ENCODE measurements at places on chromosomes 5 and 9.

- DNase-seq, result no peak
Observed at GRCh38 chr5:134570886-134571285, 45.4 kb downstream of the JADE2 start.

DNA sequence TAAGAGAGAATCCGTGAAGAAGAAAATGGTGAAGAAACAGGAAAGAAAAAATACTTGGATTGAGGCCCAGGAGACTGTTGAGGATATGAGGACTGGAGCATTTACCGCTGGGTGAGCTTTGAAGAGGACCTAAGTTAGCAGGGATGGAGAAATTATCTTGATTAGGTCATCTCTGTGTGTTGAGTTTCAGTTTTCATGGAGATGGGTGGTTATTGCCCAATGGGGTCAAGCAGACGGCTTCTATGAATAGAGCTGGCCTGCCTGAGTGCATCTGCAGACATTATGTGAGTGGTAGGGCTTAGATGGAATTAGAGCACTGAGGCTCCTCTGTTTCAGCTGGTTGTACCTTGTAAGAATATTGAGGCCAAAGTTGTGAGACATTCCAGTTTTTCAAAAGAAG lies 245.4 kb upstream of the FBXL7 start:
- DNase-seq, result no peak

- no peak for DNase-seq
Observed at GRCh38 chr9:1536522-1537170, 478.5 kb upstream of the SMARCA2 start.

- DNase-seq, result no peak
Observed at GRCh38 chr9:129769669-129770068, 16.8 kb upstream of the PTGES start.

DNA sequence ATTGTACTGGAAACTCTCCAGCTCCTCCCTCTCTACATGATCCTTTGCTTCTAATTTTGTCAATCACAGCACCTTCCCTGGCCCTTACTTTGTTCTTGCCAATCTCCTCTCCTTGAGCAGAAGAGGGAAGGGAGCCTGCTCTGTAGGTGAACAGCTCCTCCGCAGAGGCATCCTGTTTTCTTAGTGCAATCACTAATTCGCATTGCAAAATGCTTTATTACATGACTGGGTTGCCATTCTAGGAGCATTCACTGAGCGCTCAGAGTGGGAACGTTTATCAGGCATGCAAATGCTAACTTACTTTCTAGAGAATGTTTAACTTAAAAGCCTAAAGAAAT lies 416 bp upstream of the SNX18 start:
- DNase-seq, result no peak

GRCh38 chr5:40879163-40879942 lies 29.9 kb upstream of the C7 start:
- DNase-seq, result no peak

- DNase-seq, result no peak
Observed at GRCh38 chr9:112772215-112772509, 21.6 kb downstream of the SNX30 start.

DNA sequence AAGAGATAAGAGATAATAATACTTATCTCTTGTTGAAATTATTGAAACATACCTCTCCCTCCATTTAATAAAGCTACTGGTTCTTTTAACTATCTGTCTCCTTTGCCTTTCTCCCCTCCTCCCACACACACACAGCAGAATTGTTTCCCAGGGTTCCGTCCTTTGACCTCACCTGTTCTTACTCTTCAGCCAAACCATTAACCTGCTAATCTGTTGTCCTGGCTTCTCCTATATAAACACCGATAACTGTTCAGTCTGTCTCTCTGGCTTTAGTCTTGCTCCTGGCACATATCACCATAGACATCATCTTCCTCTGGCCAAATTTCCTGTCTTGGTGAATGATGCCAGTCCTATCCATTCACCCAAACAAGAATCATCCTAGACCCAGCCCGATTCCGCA lies 7.7 kb downstream of the RHOBTB3 start:
- DNase-seq, result no peak

DNA sequence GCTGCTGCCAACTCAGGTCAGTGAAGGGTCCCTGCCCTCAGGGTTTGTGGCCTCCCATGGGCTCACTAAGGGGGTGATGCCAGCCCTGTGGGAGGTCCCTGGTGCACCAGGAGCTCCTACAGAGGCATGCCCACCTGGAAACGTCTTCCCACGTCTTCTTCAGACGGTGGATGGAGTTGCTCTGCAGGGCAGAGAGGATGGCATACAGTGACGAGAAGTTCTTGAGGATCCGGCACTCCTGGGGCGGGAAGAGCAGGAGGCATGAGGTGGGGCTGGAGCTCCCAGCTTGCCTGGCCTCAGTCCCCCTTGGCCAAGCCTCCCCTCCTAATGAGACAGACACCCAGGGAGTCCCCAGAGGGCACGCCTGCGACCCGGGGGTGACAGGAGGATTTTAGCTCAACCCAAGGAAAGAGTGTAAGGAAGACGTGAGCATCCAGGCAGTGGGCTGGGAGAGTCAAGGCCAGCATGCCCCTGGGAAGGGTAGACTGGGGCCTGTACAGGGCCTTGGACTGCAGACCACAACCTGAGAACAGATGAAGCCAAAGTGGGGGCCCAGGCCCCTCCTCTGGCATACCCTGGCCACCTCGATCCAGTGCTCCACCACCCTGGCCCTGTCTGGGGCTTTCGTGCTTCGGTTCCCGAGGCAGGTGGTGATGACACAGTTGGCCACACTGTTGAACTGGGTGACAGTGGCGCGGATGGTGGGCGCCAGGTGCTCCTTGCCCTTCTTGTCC lies 14.4 kb downstream of the RALGDS start:
- no peak for DNase-seq

GRCh38 chr9:84843175-84843824 lies 173.8 kb downstream of the NTRK2 start:
- no peak for DNase-seq

DNA sequence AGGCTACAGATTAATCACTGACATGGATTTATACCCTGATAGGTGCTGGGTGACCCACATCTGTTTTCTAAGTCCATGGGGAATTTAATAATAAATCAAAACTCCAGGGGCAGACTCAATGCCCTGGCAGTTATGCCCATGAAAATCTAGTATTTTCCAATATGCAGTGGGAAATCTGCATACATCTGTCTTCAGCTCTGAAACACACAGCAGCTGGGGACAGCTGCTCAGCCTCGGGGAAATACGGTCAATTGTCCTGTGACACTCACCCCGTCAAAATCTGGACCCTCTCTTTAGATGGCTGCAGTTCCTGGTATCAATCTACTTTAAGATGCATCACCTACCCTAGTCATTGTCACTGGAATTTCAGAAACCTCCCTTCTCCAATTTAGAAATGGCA lies 12.7 kb upstream of the C1QTNF3 start:
- no peak for DNase-seq

DNA sequence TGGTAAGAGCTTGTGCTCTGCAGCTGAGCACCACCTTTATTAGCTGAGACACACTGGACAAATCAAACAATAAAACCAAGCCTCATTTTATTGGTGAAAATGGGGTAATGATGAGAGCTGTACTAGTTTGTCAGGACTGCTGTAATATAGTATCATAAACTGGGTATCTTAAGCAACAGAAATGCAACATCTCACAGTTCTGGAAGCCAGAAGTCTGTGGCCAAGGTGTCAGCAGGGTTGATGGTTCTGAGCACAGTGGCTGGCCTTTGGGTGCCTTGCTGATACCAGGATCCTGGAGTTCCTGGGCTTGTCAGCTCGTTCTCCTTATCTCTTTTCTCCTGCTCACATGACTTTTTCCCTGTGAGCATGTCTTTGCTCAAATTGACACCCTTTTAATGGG lies 513.1 kb downstream of the IRX1 start:
- no peak for DNase-seq

- DNase-seq, result no peak
Observed at GRCh38 chr5:148735301-148735835, 81.0 kb upstream of the HTR4 start.

DNA sequence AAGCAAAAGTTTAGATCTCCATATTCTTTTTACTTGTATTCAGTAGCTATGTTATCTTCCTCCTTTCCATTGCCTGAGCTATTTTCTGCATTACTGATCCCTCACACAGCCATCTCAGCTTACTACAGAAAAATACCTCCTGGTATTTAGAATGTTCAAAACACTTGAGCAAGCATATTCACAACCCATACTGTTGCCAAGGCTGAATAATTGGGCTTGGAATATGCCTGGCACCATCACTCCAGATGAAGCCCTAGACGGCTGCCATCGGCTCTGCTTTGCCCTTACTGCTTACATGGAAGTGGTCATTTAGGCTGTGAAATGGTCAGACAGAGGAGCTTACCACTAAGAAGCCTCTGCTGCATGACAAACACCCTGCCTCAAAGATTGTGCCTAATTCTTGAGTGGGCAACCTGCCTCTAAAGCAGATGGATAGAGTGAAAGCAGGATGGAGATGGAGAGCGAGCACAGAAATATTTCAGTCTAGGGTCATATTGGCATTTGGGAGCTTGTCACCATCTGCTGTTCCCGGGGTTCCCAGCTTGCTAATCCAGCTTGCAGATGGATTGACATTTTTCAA lies 92.5 kb upstream of the TAS2R1 start:
- no peak for DNase-seq

DNA sequence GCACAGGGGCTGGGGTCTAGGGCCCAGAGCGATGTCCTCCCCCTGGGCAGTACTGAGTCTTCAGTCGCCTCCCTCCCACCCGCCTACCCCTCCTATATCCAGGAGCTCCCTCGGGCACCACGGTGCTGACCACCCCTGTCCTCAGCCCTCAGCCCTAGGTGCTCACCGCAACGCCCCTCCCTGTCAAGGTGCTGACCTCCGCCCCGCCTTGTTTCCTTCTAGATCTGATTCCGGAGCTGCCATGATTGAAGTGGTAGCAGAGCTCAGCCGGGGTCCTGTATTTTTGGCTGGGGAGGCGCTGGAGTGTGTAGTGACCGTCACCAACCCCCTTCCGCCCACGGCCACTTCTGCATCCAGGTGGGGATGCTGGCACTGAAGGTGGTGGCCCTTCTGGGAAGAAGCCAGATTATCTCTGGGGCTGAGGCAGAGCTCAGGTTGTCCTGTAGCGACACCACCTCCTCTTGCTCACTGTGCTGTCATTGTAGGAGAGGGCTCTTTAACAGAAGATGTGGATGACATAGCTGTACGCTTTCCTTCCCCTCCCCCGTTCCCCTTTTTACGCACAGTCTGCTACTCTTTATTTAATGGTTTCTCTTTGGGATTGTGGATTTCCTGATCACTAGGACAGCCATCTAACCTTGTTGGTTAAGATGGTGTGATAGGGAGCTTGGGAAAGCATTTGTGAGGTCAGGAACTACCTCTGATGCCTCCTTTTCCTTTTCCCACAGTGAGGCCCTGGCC lies 598 bp downstream of the RGP1 start:
- peak; percentile 25 for DNase-seq

- no peak for DNase-seq
Observed at GRCh38 chr5:163459462-163459818, 462 bp downstream of the NUDCD2 start.

- no peak for DNase-seq
Observed at GRCh38 chr9:138043411-138044345, 166.1 kb downstream of the CACNA1B start.

GRCh38 chr9:70466976-70467561 lies 52.6 kb upstream of the KLF9 start:
- peak; percentile 26 for DNase-seq

GRCh38 chr9:5835808-5836207 lies 2.9 kb upstream of the ERMP1 start:
- no peak for DNase-seq

GRCh38 chr5:82387819-82388166 lies 109.6 kb upstream of the RPS23 start:
- no peak for DNase-seq

DNA sequence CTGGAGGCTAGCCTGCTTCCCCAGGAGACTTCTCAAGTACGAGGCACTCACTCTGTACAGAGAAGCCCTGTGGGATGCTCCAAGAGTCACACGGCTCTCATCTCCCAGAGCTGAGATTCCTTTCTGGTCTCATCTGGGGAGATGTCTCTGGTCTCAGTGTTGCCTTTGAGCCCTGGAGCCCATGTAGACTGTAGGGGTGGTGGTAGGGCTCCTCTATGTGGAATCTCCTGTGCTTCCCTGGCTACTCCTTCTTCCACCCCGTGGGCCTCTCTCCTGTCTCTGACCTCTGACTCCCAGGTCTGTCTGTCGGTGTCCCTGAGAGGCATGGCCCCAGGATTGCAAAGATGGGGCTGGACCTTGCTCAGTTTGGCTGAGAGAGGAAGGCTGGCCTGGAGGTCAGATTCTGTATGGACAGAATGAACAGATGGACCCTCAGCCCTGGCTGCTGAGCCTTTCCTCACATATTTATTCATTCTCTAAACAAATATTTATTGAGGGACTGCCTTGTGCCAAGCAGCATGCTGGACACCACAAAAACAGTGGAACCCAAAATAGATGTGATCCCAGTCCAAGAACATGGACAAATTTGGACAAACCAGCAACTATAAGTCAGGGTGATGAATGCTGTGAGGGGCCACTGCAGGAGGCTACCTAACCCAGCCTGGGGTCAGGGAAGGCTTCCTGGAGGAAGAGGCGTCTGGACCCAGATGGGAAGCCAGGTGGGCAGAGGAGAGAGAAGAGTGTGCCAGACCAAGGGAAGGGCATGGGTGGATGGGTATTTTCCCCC lies 2.6 kb downstream of the CCL19 start:
- no peak for DNase-seq

DNA sequence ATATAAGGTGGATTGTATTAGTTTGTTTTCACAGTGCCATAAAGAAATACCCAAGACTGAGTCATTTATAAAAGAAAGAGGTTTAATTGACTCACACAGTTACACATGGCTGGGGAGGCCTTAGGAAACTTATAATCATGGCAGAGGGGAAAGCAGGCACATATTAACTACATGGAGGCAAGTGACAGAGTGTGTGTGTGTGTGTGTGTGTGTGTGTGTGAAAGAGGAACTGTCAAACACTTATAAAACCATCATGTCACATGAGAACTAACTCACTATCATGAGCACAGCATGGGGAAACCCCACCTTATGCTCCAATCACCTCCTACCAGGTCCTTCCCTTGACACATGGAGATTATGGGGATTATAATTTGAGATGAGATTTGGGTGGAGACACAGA lies 118.6 kb downstream of the SPEF2 start:
- DNase-seq, result peak; percentile 41

- no peak for DNase-seq
Observed at GRCh38 chr9:125074976-125075375, 68.4 kb downstream of the SCAI start.

DNA sequence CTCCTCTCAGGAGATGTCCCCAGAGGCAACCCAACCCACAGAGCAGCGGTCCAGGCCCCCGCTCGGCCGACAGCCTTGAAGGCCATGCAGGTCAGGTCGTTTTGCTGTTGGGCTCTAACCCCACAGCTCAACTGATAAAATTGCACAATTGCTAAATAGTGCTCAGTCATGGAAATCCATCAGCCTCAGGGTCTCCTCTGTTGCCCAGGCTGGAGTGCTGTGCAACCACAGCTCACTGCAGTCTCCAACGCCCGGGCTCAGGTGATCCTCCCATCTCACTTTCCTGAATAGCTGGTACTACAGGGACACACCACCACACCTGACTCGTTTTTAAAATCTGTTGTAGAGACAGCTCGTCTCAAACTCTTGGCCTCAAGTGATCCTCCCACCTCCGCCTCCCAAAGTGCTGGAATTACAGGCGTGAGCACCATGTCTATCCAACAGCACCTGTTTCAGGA lies 18.3 kb downstream of the BRD3OS start:
- no peak for DNase-seq

GRCh38 chr9:87713278-87713987 lies 12.5 kb upstream of the CTSL start:
- peak; percentile 34 for DNase-seq

All from stimulated activated CD4-positive, alpha-beta T cell treated with anti-CD3 and anti-CD28 coated beads, Interleukin-12 subunit alpha, Interleukin-12 subunit beta, amount 100 ng/mL, for 48 hours (primary cell).